Naive thymus-derived CD4-positive, alpha-beta T cell (primary cell): ENCODE measurements at places on chromosomes 5 and 9. TPM values are rescaled to one million over a fixed set of nuclear protein-coding genes. Genes with fewer than 3 reads are reported as not detected.

The OGN gene
- 0.22 TPM for total RNA-seq

The TSPAN17 gene
- total RNA-seq, result 16.7 TPM

The ZNF169 gene
- total RNA-seq, result 12.9 and 13.0 TPM in 2 replicates

The TMEM250 gene
- total RNA-seq, result 46.1 TPM

The SELENOP gene
- 0.77 TPM for total RNA-seq

The TPD52L3 gene
- not detected for total RNA-seq

The PRDM12 gene
- not detected in 2 replicates for total RNA-seq

The PCDHGB7 gene
- total RNA-seq, result 0.11 TPM

The SH3TC2 gene
- not detected for total RNA-seq

The TLE1 gene
- 1.5 TPM for total RNA-seq

The NR4A3 gene
- total RNA-seq, result 20.2 TPM

The SLC25A2 gene
- 1.1 TPM for total RNA-seq

The MGAT1 gene
- total RNA-seq, result 183 and 196 TPM in 2 replicates

The MEIKIN gene
- not detected in 2 replicates for total RNA-seq

The POU5F2 gene
- 4.2 TPM for total RNA-seq

The PDE6A gene
- not detected in 2 replicates for total RNA-seq

The C9orf50 gene
- not detected for total RNA-seq

The PDLIM4 gene
- not detected for total RNA-seq

The PRDM9 gene
- total RNA-seq, result not detected

The SLC34A3 gene
- total RNA-seq, result not detected in 2 replicates

The GABRA1 gene
- not detected for total RNA-seq

The NEURL1B gene
- 2.2 and 3.4 TPM in 2 replicates for total RNA-seq

The BSPRY gene
- 9.6 and 10.3 TPM in 2 replicates for total RNA-seq

The CCNJL gene
- total RNA-seq, result not detected

The ENC1 gene
- total RNA-seq, result 11.9 TPM

The MYOT gene
- not detected in 2 replicates for total RNA-seq

The TMEM8B gene
- 11.6 TPM for total RNA-seq

The RLN2 gene
- total RNA-seq, result 0.72 TPM

The PKD2L2 gene
- total RNA-seq, result not detected

The AMACR gene
- 8.3 TPM for total RNA-seq

The N4BP3 gene
- 3.5 and 3.7 TPM in 2 replicates for total RNA-seq

The ADGRV1 gene
- 0.32 TPM for total RNA-seq

The TMC1 gene
- total RNA-seq, result not detected

The TRPM3 gene
- not detected in 2 replicates for total RNA-seq

The LHX3 gene
- 0.15 TPM for total RNA-seq

The KIF24 gene
- 0.11 TPM for total RNA-seq

The NOXA1 gene
- total RNA-seq, result 5.1 TPM

The OR1J2 gene
- 0.69 TPM for total RNA-seq

The PCDHGB2 gene
- 0.24 TPM for total RNA-seq

The GRXCR2 gene
- total RNA-seq, result not detected

The RIGI gene
- 28.4 TPM for total RNA-seq

The DNAJB5 gene
- total RNA-seq, result 1.4 TPM

The FAM53C gene
- 71.8 TPM for total RNA-seq

The ELP1 gene
- 21.7 TPM for total RNA-seq

The SLC6A18 gene
- not detected for total RNA-seq

The SPATA31D4 gene
- total RNA-seq, result not detected

The GPR21 gene
- total RNA-seq, result 1.8 TPM

The AGXT2 gene
- total RNA-seq, result not detected

The PCDHA9 gene
- total RNA-seq, result not detected

The NUTM2G gene
- total RNA-seq, result not detected in 2 replicates

The CACFD1 gene
- 3.1 TPM for total RNA-seq

The INSL4 gene
- total RNA-seq, result not detected

The NME5 gene
- not detected in 2 replicates for total RNA-seq

The NR6A1 gene
- not detected for total RNA-seq

The SLC45A2 gene
- total RNA-seq, result 0.40 TPM
